Vagina (tissue), 2 donors: ENCODE measurements at places on chromosomes 4 and X. TPM values are rescaled to one million over a fixed set of nuclear protein-coding genes. Genes with fewer than 3 reads are reported as not detected.

Gene TXLNG
- 15.2 TPM for total RNA-seq

Gene CFI
- total RNA-seq = 15.0 TPM

Gene SCML1
- 11.8 TPM for total RNA-seq

Gene AGTR2
- total RNA-seq = not detected

Gene SMIM10L2A
- 1.5 TPM for total RNA-seq

Gene MAGEB2
- not detected for total RNA-seq

Gene LINC00632
- 140 TPM for total RNA-seq

Gene RIPPLY1
- total RNA-seq = not detected

DNA sequence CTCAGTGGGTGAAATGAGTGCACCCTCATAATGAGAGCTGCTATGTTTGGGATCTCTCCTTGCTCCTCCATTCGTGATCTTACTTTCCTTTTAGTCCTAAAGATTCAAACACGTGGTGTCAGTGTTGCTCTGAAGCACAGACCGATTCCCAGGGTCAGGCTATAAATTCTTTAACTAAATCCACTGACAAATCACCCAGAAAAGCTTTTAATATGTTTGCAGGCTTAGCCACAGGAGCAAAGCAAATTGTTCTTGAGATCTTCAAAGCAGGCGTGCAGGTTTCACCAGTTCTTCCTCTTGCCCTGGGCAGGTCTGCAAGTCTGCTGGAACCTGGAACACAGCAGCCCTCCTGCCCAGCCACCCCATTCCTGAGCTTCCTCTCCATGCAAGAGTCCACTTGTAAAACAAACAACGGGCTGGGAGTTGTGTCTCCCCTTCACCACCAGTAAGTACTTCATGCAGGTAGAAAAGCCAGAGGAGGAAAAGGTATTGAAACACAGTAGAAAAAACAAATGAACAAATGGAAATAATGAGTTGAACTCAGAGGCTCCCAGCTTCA lies 70.1 kb upstream of the ENPP6 start:
- no peak for DNase-seq

- no peak for DNase-seq
Observed at GRCh38 chr4:2849267-2850152, 5.9 kb downstream of the ADD1 start.

GRCh38 chrX:5971300-5971699 lies 257.4 kb downstream of the NLGN4X start:
- DNase-seq = no peak

DNA sequence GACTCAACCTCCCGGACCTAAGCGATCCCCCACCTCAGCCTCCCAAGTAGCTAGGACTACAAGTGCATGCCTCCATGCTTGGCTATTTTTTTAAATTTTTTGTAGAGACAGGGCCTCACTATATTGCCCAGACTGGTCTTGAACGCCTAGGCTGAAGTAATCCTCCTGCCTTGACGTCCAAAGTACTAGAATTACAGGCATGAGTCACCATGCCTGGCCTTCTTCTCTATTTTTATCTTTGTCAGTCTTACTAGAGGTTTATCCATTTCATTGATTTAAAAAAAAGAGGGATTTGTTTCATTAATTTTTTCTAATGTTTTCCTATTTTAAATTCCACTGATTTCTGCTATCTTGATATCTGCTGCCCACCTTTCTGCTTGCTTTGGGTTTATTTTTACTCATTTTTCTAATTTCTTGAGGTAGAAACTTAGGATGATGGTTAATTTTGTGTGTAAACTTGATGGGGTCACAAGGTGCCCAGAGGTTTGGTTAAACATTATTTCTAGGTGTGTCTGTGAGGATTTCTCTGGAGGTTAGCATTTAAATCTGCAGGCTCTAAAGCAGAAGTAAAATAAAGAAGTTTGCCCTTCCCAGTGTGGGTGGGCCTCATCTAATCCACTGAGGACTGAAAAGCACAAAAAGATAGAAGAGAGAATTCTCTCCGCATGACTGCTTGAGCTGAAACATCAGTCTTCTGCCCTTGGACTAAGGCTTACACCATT lies 116.2 kb upstream of the DCLK2 start:
- DNase-seq = no peak

DNA sequence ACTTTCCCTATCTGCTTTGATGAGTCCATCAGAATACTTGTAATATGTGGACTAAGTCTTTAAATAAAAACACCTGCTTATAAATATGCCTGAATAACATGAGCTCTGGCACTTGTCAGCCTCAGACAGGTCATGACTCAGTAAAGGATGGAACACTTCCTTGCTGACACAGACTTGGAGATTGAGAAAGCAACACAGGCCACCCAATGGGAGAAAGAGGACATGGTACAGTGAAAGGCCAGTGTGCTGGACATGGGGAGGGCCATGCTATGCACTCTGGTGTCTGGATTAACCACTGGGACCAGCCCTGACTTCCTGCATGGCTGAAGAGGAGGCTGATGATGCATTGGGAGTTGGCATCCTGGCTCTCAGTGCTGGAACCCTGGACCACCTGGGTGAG lies 149.5 kb downstream of the DHRSX start:
- no peak for DNase-seq

DNA sequence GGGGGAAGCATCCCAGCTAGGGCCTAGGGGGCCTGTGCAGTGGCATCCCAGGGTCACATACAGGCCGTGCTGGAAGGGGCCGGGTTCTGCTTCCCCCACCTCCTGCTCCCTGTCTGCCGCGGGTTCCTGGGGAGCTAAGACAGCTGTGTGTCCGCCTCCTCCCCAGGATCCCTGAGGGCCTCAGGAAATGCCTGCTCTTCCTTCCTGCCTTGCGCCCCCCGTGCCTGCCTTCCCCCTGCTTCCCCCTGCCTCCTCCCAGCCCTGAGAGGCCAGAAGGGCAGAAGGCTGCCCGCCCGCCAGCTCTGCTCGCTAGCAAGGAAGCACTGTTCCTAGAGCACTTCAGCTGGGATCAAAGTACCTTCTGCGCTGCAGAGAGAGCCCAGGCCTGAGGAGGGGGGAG lies 2.9 kb upstream of the BGN start:
- no peak for DNase-seq

GRCh38 chrX:86348669-86349068 lies 200.4 kb downstream of the DACH2 start:
- DNase-seq = no peak
